ENCODE measurements at places on chromosomes 4 and X.
A peak's percentile ranks its signal among the peaks of the same experiment; 100 is the strongest.

DNA sequence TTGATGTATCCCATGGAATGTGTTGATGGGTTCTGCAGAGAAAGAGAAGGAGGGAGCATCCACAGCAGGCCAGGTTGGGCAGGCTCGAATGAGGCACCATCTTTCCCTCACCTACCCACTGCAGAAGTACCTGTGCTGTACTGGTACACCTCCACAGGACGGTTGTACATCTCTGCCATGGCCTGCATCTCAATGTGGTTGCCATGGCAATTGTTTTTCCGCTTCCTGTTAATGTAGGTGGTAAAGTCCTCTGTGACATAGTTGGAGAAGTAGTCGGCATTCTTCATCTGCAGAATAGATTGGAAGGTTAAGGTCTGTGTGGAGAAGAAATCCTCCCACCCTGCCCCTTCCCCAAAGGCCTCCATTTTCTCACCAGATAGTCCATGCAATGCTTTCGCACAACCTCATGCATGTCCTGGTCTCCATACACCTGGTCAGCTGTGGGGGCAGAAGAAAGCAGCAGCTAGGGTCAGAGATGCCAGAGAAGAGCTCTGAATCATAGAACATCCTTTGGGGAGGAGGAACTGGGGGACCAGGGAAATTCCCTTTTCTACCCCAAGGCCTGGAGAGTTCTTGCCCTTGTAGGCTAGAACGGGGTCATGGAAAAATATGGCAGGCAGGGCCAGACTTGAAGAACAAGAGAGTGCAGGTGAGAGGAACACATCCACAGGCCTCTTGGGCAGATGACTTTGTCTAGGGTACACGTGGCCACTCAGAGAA is 15.9 kb upstream of the PIM2 start:
- no peak overlapping the region for H3K4me3 ChIP-seq
- peaks cover 5% of the 10 kb centered on the region for H3K36me3 ChIP-seq
- peaks cover 4% of the 10 kb centered on the region for H3K4me1 ChIP-seq
- H3K27me3 ChIP-seq: no peaks in the 10 kb centered on the region

GRCh38 chrX:107743995-107744394 is 31.6 kb downstream of the TSC22D3 start:
- no peak overlapping the region for H3K27ac ChIP-seq
- no peaks in the 10 kb centered on the region for H3K27me3 ChIP-seq
- H3K4me1 ChIP-seq: no peaks in the 10 kb centered on the region
- H3K4me3 ChIP-seq: no peak overlapping the region
- no peaks in the 10 kb centered on the region for H3K36me3 ChIP-seq
- no peak for DNase-seq

GRCh38 chr4:105227054-105227453 is 80.4 kb downstream of the TET2 start:
- H3K36me3 ChIP-seq: no peaks in the 10 kb centered on the region
- no peak overlapping the region for H3K4me3 ChIP-seq
- no peak for DNase-seq
- H3K27ac ChIP-seq: no peak overlapping the region

DNA sequence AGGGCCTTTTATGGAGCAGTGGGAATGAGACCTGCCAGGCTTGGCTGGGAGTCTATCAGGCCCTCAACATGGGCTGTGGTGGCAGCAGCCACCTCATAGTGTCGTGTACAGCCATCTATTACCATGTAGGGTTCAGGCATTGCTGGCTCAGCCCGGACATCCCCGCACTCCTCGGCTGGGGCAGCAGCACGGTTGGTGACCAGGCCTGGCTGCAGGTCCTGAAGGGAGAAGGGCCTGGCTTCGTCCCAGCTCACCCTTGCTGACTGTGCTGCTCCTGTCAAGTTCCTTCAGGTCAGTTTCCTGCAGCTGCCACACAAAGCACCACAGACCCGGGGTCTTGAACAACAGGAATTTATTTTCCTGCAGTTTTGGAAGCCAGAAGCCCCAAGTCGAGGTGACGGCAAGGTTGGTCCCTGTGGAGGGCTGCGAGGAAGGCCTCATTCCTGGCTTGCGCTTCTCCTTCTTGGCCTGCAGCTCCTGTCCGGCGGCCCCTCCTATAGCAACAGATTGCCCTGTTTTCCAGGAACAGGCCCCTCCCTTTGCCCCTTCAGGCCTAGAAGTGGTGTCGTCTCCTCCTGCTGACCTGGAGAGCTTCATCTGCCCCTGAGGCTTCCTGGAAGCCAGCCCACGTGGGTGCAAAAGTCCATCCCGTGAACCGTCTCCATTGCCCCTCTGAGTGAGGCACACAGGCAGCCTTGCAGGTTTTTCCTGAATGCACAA is 25.2 kb upstream of the SORCS2 start:
- no peaks in the 10 kb centered on the region for H3K27me3 ChIP-seq
- H3K4me1 ChIP-seq: no peaks in the 10 kb centered on the region
- H3K27ac ChIP-seq: no peak overlapping the region
- no peaks in the 10 kb centered on the region for H3K36me3 ChIP-seq

- H3K4me3 ChIP-seq: no peak overlapping the region
- no peaks in the 10 kb centered on the region for H3K4me1 ChIP-seq
- H3K27ac ChIP-seq: no peak overlapping the region
- H3K36me3 ChIP-seq: no peaks in the 10 kb centered on the region
- no peaks in the 10 kb centered on the region for H3K27me3 ChIP-seq
- no peak for DNase-seq
These were observed 280.8 kb upstream of the NOCT start for GRCh38 chr4:138734746-138735145.

- no peaks in the 10 kb centered on the region for H3K4me1 ChIP-seq
- no peak overlapping the region for H3K27ac ChIP-seq
- no peaks in the 10 kb centered on the region for H3K36me3 ChIP-seq
- H3K27me3 ChIP-seq: no peaks in the 10 kb centered on the region
- no peak for DNase-seq
- no peak overlapping the region for H3K4me3 ChIP-seq
These were observed 43.9 kb upstream of the PDGFRA start for GRCh38 chr4:54185044-54185780.

DNA sequence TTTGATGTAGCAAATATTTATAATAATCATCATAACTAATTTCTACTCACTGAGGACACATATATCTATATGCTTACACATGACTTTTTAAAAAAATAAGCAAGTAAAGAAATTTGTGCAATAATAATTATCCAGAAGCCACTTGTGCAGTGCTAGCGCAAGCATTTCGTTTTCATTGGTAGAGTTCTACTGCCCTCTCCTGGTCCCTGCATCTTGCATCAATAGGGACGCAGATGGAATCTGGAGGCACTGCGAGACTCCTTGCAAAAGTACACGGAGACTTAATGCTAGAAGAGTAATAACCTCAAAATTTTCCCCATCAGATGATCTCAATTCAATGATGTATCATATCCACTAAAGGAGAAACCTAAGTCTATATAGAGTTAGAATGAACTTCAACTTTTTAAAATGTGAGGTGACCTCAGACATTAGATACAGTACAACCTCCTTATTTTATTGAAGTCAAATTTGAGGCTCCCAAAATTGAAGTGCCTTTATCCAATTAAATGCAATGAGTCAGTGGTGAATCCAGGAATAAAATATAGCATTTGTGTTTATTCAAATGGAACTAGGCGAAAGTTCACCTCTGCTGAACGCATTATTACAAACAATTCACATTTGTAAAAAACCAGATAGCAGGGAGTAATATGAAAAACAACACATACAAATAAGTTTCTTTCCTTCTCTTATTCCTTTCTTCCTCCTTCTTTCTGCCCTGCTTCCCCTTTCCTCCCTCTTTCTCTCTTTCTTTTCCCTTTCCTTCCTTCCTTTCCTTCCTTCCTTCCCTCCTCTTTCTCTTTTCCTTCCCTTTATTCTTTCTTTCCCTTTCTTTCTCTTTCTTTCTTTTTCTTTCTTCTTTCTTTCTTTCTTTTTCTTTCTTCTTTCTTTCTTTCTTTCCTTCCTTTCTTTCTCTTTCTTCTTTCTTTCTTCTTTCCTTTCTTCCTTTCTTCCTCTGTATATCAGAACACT is 450.0 kb downstream of the ANKRD50 start:
- no peak overlapping the region for H3K27ac ChIP-seq
- DNase-seq: peak; percentile 37

DNA sequence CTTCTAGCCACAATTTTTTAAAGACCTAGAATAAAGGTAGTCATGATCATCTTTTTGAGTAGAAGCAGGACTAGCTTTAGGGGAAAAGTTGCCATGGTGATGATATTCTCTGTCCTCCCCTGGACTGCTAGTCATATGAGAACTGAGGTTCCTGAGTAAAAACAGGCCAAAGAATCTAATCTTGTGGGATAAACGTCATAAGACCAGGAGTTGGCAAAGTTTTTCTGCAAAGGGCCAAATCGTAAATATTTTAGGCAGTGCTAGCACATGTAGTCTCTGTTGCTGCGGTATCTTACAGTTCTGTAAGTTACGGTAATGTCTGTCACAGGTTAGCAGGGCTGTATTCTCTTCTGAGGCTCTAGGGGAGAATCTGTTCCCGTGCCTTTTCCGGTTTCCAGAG is 3.4 kb downstream of the PRPS2 start:
- H3K27ac ChIP-seq: no peak overlapping the region
- no peak overlapping the region for H3K4me3 ChIP-seq
- H3K36me3 ChIP-seq: no peaks in the 10 kb centered on the region
- H3K27me3 ChIP-seq: peaks cover 3% of the 10 kb centered on the region
- DNase-seq: no peak

GRCh38 chrX:107563824-107564223 is 64.5 kb upstream of the PRPS1 start:
- no peaks in the 10 kb centered on the region for H3K27me3 ChIP-seq
- no peak for DNase-seq
- H3K36me3 ChIP-seq: no peaks in the 10 kb centered on the region
- H3K27ac ChIP-seq: no peak overlapping the region

GRCh38 chrX:140297273-140297672 is 207.6 kb downstream of the SOX3 start:
- no peak overlapping the region for H3K27ac ChIP-seq
- no peaks in the 10 kb centered on the region for H3K4me1 ChIP-seq
- no peak for DNase-seq
- H3K4me3 ChIP-seq: no peak overlapping the region
- no peaks in the 10 kb centered on the region for H3K36me3 ChIP-seq
- no peaks in the 10 kb centered on the region for H3K27me3 ChIP-seq

- no peak overlapping the region for H3K27ac ChIP-seq
- no peaks in the 10 kb centered on the region for H3K36me3 ChIP-seq
- DNase-seq: no peak
These were observed 18.1 kb upstream of the BMP2K start for GRCh38 chr4:78758085-78758484.

DNA sequence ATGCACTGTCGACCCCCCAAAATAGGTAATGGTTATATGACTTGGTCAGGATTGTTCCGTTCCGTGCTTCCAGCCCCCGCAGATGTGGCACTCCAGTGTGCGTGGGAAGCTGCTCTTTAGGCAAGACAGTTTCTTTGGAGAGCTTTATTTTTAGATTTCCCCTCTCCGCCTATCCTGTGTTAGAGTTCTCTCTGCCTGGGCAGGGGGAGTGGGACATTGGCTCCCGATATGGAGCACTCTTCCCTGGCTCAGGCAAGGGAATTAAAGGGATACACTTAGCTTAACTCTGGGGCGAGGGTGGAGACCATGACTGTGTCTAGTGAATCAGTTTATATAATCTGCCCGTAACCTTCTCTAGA is 36.0 kb downstream of the DLG3 start:
- H3K36me3 ChIP-seq: no peaks in the 10 kb centered on the region
- no peak overlapping the region for H3K27ac ChIP-seq
- H3K27me3 ChIP-seq: no peaks in the 10 kb centered on the region
- H3K4me3 ChIP-seq: no peak overlapping the region
- H3K4me1 ChIP-seq: peaks cover 6% of the 10 kb centered on the region

- H3K4me1 ChIP-seq: no peaks in the 10 kb centered on the region
- H3K4me3 ChIP-seq: no peak overlapping the region
These were observed 423.6 kb downstream of the ANKRD50 start for GRCh38 chr4:124288706-124289486.

GRCh38 chr4:79466621-79467020 is 58.6 kb upstream of the GK2 start:
- H3K4me1 ChIP-seq: no peaks in the 10 kb centered on the region
- no peak overlapping the region for H3K4me3 ChIP-seq
- H3K36me3 ChIP-seq: no peaks in the 10 kb centered on the region
- H3K27me3 ChIP-seq: no peaks in the 10 kb centered on the region
- DNase-seq: no peak

DNA sequence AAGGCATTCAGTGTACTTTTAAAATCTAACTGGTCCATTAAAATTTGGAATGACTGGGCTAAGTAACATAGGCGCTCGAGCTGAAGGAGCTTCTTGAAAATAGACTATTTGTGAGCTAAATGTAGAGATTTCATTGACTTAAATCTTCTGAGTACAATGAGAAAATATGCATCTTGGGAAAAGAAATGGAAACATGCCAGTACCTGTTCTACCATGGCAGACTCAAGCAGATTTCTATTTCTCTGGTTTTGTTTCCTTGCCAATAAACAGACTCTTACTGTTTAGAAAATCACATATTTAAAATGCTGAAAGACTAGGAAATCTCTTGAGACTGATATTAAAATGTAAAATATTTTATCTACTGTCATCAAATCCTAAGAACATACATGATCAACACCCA is 678.1 kb downstream of the FAT4 start:
- H3K27me3 ChIP-seq: no peaks in the 10 kb centered on the region
- H3K4me3 ChIP-seq: no peak overlapping the region

DNA sequence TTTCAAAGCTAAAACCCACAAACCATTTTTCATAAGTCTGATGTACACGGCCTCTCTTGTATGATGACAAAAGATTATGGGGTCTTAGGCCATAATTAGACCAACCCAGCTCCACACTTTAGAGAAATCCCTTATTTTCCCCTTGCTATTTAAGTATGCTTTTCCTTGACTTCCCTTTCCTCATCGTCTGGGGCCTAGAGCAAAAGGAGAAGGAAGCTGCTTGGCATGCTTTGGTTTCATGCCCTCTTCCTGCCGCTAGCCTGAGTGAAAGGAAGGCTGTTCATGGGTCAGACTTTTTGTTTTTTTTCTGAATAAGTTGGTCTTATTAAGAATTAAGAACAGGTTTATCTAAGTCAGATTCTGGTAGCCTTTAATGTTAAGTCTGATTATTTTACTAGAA is 10.6 kb upstream of the RASGEF1B start:
- H3K27ac ChIP-seq: no peak overlapping the region
- no peaks in the 10 kb centered on the region for H3K27me3 ChIP-seq
- H3K36me3 ChIP-seq: no peaks in the 10 kb centered on the region
- no peak overlapping the region for H3K4me3 ChIP-seq
- peaks cover 1% of the 10 kb centered on the region for H3K4me1 ChIP-seq

DNA sequence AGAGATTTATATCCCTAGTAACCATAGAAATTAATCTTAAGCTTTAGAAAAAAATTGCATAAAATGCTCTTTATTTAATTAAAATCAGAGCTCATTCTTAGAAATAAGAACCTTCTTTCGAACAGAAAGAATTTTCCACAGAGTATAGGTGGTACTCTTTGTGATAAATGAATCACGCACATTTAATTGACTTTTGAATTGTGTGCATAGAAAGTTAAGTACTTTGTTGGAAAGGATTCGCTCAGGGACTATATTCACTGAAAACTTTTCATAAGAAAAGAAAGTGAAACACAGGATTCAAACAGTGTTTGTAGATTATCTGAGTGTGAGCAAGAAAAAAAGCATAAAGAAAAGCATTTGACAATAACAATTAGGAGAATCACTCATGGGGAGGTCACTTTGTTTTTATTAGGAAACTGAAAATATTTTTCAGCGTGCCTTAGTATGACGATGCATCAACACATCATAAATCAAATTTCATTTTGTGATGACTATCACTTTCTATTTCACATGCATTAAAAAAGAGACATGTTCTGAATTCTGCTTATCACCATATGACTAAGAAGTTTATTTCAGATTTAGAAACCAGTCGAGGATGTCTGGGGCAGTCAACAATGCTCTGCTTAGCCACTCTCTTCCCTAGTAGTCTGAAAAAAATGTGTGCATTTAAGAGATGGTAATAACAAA is 49.5 kb downstream of the STX18 start:
- no peak for DNase-seq
- H3K27ac ChIP-seq: no peak overlapping the region
- no peaks in the 10 kb centered on the region for H3K27me3 ChIP-seq
- no peaks in the 10 kb centered on the region for H3K36me3 ChIP-seq
- H3K4me1 ChIP-seq: no peaks in the 10 kb centered on the region
- no peak overlapping the region for H3K4me3 ChIP-seq

Data from iPS DF 6.9 (cell line).